HuH-7 (cell line): ENCODE measurements at places on chromosomes 12 and 14.

GRCh38 chr12:5692850-5693249, 252.2 kb downstream of the ANO2 start:
- DNase-seq = no peak

- no peak for DNase-seq
Observed at GRCh38 chr14:95533822-95534221, 1.0 kb upstream of the GLRX5 start.

- DNase-seq = no peak
Observed at GRCh38 chr14:33742166-33742565, 208.7 kb downstream of the EGLN3 start.

DNA sequence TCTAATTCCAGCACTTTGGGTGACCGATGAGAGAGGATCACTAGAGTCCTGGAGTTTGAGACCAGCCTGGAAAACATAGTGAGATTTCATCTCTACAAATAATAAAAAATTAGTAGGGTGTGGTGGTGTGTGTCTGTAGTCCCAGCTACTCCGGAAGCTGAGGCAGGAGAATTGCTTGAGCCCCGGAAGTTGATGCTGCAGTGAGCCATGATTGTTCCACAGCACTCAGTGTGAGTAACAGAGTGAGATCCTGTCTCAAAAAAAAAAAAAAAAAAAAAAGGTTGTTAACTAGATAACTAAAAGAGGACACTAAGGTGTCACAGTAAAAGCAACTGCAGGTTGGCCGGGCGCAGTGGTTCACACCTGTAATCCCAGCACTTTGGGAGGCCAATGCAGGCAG, 121.3 kb upstream of the MAX start:
- no peak for DNase-seq

- no peak for DNase-seq
Observed at GRCh38 chr12:119841433-119842210, 35.5 kb downstream of the CIT start.

GRCh38 chr12:121568518-121568917, 12.3 kb downstream of the KDM2B start:
- no peak for DNase-seq

DNA sequence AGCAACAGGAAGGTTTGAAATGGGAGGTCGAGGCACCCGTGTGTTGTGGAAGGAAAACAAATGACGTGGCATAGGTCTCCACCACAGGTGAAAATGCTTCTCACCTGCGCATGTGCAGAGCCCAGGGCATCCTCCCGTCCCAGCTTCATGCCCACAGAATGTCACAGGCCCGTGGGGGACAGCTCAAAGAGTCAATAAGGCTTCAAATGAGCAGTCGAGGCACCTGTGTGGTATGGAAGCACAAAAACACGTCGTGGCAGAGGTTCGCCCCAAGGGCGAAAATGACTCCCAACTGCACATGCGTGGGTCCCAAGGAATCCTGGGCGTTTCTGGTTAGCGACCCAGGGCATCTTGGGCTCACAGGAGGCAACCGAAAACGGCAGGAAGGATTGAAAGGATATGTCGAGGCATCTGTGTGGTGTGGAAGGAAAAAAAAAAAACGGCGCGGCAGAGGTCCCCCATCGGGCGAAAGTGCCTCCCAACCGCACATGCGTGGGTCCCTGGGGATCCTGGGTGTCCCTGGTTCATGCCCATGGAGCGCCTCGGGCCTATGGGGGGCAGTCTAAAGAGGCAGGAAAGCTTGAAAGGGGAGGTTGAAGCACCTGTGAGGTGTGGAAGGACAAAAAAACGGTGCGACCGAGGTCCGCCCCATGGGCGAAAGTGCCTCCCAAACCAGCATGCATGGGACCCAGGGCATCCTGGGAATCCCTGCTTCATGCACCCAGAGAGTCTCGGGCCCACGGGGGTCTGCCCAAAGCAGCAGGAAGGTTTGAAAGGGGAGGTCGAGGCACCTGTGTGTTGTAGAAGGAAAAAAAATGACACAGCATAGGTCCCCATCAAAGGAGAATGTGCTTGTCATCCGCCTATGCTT, 578.5 kb downstream of the ALG10 start:
- no peak for DNase-seq

DNA sequence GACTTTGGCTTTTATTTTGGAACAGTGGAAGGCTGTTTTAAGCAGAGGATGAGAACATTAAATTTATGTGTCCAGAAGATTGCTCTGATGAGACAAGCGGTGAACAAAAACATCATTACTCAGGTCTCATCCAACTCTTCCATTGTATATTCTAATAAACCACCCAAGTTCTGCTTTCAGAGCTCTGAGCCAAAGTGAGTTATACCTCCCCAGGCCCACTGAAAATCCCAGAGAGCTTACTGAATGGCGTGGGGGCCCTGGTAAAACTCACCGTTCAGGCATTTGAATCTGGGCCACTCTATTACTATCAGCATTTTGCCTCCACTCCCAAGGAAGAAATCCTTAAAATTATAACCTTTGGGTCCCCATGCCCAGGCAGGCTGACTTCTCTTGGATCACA, 122.0 kb upstream of the HIF1A start:
- no peak for DNase-seq

GRCh38 chr14:104556256-104557021, 23.1 kb upstream of the C14orf180 start:
- DNase-seq = no peak

- no peak for DNase-seq
Observed at GRCh38 chr14:87896393-87897380, 96.3 kb downstream of the GALC start.

GRCh38 chr12:96177013-96177412, 17.2 kb upstream of the ELK3 start:
- DNase-seq = no peak

DNA sequence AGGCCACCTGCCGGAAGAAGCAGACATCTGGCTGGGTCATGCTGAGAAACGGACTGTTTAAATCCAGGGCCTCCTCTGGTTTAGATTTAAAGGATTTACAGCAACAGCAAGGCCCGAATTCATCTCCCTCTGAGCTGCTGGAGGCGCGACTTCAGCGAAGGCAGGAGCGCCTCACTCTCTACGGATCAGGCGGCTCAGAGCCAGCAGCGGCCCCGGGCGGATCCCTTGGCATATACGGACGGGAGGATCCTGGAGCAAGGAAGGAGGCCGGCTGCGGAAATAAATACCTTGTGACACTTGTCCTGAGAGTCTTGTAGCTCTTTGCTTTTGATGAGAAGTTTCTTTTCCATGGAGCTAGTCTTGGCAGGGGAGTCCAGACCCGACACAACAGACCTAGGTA, 92.4 kb downstream of the CIT start:
- no peak for DNase-seq

- DNase-seq = no peak
Observed at GRCh38 chr12:43480591-43480990, 71.4 kb downstream of the ADAMTS20 start.

DNA sequence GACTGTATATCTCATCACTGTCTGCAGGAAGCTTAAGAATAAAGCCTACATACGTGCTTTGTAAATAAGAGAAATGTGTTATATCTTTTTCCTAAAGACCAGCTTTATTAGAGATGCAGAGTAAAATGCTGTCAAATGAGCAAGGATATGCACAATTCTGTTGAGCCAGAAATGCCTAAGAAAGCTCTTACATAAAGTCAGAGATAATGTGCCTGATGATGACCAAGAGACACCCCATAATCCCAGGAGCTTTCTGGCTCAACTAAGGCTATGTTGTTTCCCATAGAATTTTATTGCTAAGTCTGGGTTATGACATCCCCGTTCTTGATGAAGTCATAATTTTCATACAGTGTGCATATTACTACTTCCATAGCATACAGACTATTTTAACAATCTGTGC, 209.9 kb downstream of the GALC start:
- DNase-seq = no peak

DNA sequence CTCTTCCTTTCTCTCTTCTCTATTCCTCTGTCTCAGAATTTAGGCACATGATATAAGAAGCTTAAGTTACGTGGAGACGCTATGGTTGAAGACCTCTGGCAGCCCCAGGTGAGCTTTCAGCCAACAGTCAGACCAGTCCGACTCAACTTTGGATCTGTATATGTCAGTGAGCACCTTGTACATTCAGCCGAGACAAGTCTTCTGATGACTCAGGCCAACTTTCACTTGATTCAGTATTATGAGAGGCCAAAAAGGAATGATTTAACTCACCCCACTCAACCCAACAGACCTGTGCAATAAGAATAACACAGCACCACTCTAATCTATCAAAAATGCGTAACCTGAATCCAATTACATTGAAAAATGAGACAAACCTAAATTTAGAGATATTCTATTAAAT, 47.5 kb upstream of the FOXG1 start:
- DNase-seq = no peak

GRCh38 chr14:68033336-68033932, 213.9 kb downstream of the RAD51B start:
- DNase-seq = no peak

GRCh38 chr12:113057565-113058485, 1.3 kb downstream of the DTX1 start:
- DNase-seq = no peak

- no peak for DNase-seq
Observed at GRCh38 chr12:58310368-58310767, 369.0 kb downstream of the ATP23 start.

DNA sequence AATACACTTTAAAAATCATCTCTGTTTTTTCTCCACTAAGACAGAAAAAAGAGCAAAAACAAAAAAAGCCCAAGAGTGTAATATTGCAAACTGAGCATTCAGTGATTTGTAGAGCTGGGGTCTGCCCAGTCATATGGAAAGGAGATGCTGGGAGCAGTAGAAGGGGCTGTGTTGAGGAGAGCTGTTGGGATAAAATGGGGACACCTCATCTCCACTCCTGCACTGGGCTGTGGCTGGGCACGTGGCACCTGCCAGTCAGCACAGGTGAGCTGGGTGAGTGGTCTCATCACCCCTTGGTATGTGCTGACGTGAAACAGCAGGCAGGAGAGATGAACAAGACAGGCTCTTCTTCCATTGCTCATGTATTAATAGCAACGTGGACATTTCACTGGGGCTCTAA, 217.4 kb downstream of the C12orf42 start:
- DNase-seq = no peak

DNA sequence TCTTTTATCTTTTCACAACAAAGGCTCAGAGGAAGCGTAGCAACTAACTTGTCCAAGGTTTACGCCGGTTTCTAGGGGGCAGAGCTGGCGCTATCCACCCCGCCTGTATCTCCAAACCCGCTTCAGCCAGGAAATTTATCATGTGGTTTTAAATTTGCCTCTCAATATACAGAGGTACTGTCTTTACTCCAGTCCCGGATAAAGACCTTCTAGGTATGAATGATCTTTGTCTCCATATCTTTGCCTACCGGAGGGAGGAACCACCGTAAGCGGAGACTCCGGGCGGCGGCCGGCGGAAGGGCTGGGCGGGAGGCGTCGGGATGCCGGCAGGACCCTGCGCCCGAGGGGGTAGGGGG, 693 bp upstream of the RIMKLB start:
- peak; percentile 45 for DNase-seq

DNA sequence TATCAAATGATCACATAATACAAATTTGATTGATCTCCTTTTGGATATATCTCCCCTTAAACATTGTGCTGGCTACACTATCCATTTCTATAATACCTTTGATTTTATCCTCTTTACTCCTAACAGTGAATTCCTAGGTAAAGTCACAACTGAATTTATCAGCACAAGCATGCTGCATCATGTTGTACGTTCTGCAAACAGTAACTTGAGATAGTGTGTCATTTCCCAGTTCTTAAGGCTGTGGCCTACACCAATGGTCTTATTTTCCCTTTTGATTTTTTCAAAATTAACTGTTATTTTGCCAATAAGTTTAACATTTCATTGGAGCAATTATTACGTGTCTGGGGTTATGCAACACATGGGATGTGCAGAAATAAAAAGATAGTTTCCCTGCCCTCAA, 24.8 kb downstream of the PRKCH start:
- DNase-seq = no peak

- DNase-seq = no peak
Observed at GRCh38 chr14:33279865-33280264, 341.2 kb downstream of the NPAS3 start.

GRCh38 chr12:116184763-116185162, 92.7 kb downstream of the MED13L start:
- DNase-seq = no peak

- no peak for DNase-seq
Observed at GRCh38 chr14:88007608-88008007, 2.7 kb downstream of the GPR65 start.

- no peak for DNase-seq
Observed at GRCh38 chr12:31387466-31387865, 61.5 kb upstream of the SINHCAF start.

DNA sequence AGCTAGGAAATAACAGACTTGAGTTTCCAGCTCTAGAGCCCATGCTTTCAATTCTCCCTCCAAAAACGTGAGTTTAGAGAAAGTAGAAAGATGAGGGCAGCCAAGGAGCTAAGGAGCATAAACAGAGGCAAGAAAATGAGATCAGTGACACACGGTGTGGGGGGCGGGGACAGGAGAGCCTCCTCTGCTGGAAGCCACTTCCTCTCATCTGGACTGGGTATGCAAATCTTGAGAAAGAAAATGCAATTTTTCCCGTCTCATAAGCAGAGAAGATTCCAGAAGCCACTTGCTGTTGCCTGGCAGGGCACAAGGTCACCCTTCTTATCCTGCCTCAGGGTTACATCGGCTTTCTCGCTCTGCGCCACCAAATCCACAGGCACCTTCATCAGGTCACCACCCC, 6.0 kb downstream of the OR10P1 start:
- DNase-seq = no peak

DNA sequence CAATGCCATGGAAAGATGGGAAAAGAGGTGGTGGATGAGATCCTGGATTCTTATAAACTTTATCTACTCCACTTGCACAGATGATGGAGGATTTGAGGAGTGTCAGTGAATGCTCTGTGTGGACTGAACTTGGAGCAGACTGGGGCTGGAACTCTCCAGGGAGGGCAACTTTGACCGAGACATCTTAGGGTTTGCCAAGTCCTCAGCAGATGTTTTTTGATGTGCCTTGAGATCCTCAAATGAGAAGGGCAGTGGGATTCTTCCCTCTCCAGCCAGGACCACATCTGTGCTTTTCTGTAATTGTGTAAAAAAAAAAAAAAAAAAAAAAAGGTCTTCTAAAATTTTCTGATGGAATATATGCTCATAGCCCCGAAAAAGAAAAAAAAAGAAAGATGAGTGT, 23.0 kb upstream of the MYL2 start:
- DNase-seq = no peak
